ENCODE measurements at places on chromosomes 5 and 9.

GRCh38 chr9:130940027-130940549 is 1.0 kb upstream of the FIBCD1 start:
- no peak for DNase-seq

DNA sequence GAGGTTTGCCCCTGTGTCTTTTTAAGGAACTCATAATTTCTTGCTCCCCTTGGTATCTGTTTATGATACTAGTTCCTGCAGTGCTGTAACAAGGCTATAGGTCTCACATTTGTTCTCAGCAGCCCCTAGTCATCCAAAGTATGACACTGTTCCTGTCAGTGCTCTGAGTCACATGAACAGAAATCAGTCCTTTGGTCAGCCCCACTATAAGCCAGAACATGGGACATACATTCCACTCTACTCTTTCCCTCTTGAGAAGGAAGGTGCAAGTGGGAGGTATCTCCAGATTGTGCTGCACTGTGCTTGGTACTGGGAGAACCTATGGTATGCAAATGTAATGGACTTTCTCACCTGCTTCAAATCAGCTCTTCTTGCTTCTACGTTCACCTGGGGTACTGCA is 87.0 kb downstream of the IARS1 start:
- no peak for DNase-seq

DNA sequence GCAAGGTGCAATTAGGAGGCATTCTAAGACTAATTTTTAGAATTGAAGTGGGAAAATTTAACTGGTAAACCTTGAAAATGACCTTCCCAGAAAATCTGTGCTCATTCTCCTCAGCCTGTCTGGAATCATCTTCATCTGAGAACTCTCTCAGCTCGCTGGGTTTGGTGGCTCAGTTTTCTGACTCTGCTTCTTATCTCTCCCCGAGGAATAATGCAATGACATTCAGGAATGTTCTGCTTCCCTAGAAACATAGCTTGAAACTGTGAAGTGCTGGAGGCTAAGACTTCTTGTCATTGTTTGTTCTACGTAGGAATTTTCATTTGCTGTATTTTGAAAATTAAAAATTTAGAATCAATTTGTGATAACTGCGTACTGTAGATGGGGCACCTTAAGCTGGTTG is 86.6 kb downstream of the KCNN2 start:
- no peak for DNase-seq

- DNase-seq: no peak
These were observed 143.3 kb upstream of the ADAMTSL1 start for GRCh38 chr9:18330401-18331309.

GRCh38 chr5:37789991-37790390 is 49.9 kb downstream of the GDNF start:
- DNase-seq: no peak

Measured in CD4-positive, alpha-beta T cell treated with Interleukin-15 for 4 hours (primary cell).